Activated CD4-positive, alpha-beta T cell treated with anti-CD3 and anti-CD28 coated beads, Interleukin-2, amount 10 ng/mL, durations not matched to agents 24 days and 14 days (primary cell): ENCODE measurements at places on chromosomes 3 and 15. TPM values are rescaled to one million over a fixed set of nuclear protein-coding genes. Genes with fewer than 3 reads are reported as not detected.

Gene LDHAL6B
- total RNA-seq = not detected in 2 replicates

Gene NANOGP8
- not detected in 2 replicates for total RNA-seq

- no peaks in the 10 kb centered on the region for H3K36me3 ChIP-seq
- no peaks in the 10 kb centered on the region for H3K27me3 ChIP-seq
- H3K4me3 ChIP-seq = no peak overlapping the region
- DNase-seq = no peak
Observed at GRCh38 chr15:67724691-67725375, 100.5 kb upstream of the SKOR1 start.

- no peak overlapping the region for H3K4me3 ChIP-seq
- H3K4me1 ChIP-seq = no peaks in the 10 kb centered on the region
- H3K36me3 ChIP-seq = no peaks in the 10 kb centered on the region
- H3K27me3 ChIP-seq = peaks cover 3% of the 10 kb centered on the region
Observed at GRCh38 chr15:26125664-26126063, 262.5 kb upstream of the ATP10A start.

- H3K36me3 ChIP-seq = peaks cover 4% of the 10 kb centered on the region
- H3K27me3 ChIP-seq = no peaks in the 10 kb centered on the region
- H3K4me3 ChIP-seq = no peak overlapping the region
- no peak for DNase-seq
- H3K27ac ChIP-seq = no peak overlapping the region
- H3K4me1 ChIP-seq = peaks cover 3% of the 10 kb centered on the region
Observed at GRCh38 chr3:37112987-37113386, 61.4 kb downstream of the LRRFIP2 start.

DNA sequence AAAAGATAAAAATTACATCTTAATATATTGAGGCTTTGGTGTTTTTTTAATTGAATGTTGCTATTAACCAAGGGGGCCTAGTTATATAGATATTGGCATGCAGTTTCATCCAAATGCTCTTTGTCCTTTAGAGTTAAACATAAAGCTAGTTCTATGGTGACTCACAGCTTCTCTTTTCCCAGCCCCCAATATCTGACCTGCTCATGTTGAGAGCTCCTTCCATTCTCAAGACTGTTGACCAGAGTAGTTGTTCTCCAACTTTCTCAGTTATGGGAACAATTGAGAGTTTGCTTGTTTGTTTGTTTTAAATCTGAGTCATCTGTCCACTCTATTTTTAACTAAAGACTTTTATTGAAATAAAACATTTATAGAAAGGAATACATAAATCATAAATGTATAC lies 15.8 kb upstream of the RARB start:
- no peaks in the 10 kb centered on the region for H3K36me3 ChIP-seq
- no peak overlapping the region for H3K4me3 ChIP-seq
- no peak overlapping the region for H3K27ac ChIP-seq
- no peaks in the 10 kb centered on the region for H3K27me3 ChIP-seq
- no peak for DNase-seq

Gene BFSP2
- total RNA-seq = not detected in 2 replicates

DNA sequence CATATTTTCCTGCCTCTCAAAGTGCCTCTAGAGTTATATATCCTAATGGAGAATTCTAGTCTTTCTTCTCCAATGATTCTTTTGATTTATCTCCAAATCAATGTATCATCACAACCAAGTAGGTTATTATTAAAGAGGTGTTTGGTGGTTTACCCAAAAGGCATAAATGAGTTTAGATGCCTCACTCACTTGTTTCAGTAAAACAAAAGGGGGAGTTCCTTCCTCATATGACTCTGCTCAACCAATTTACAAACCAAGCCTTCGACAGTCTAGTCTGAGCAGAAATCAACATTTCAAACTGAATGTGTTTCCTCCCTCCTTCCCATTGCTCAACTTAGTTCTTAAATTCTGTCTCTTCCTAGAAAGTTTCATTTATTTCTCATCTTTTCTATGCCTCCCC lies 116.5 kb downstream of the TNIK start:
- DNase-seq = no peak
- H3K4me1 ChIP-seq = peaks cover 10% of the 10 kb centered on the region
- peaks cover 36% of the 10 kb centered on the region for H3K36me3 ChIP-seq
- no peak overlapping the region for H3K4me3 ChIP-seq
- no peak overlapping the region for H3K27ac ChIP-seq
- no peaks in the 10 kb centered on the region for H3K27me3 ChIP-seq

Gene CCNB2
- 38.6 and 39.2 TPM in 2 replicates for total RNA-seq

Gene CLDN11
- not detected in 2 replicates for total RNA-seq

GRCh38 chr15:69807721-69808120 lies 290.0 kb downstream of the TLE3 start:
- DNase-seq = no peak
- H3K27ac ChIP-seq = no peak overlapping the region
- H3K36me3 ChIP-seq = no peaks in the 10 kb centered on the region

DNA sequence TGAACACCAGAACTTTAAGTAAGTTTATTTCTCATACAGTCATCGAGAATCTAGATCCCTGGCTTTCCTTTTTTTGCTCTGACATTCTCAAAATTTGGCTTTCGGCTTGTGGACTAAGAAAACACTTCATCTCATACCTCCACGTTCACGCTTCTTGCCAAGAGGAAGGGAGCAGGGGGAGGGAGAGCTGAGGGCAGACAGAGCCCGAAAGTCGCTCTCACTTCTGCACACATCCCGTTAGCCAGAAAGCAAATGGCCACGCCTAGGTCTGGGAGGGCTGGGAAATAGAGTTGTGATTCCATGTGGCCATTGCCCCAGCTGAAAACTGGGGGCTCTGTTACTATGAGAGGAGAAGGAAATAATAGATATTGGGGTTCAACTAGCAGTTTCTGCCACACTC lies 57.3 kb downstream of the MAP6D1 start:
- peaks cover 8% of the 10 kb centered on the region for H3K4me1 ChIP-seq
- H3K27me3 ChIP-seq = no peaks in the 10 kb centered on the region
- no peak overlapping the region for H3K27ac ChIP-seq
- DNase-seq = no peak

- DNase-seq = peak; percentile 60
- no peak overlapping the region for H3K27ac ChIP-seq
- no peaks in the 10 kb centered on the region for H3K4me1 ChIP-seq
- no peaks in the 10 kb centered on the region for H3K36me3 ChIP-seq
- H3K4me3 ChIP-seq = no peak overlapping the region
- peaks cover 46% of the 10 kb centered on the region for H3K27me3 ChIP-seq
Observed at GRCh38 chr3:156449710-156450574, 105.0 kb downstream of the SSR3 start.

- no peak within 1 kb of the TSS for H3K4me3 ChIP-seq
- H3K27ac ChIP-seq = no peak within 1 kb of the TSS
- peaks cover 20% of the 10 kb centered on the region for H3K27me3 ChIP-seq
- H3K4me1 ChIP-seq = no peaks in the 10 kb centered on the region
Observed at GRCh38 chr15:51338496-51338895, at the start of gene CYP19A1. TSS of gene CYP19A1 (minus strand) at chr15:51338596. CDS start at chr15:51242912, 95,684 bp downstream.

Gene OR4M2
- total RNA-seq = not detected in 2 replicates

Gene APOD
- total RNA-seq = 1.8 and 2.6 TPM in 2 replicates

Gene BOC
- 1.4 and 1.9 TPM in 2 replicates for total RNA-seq

Gene CYP1A1
- 0.31 and 0.42 TPM in 2 replicates for total RNA-seq

DNA sequence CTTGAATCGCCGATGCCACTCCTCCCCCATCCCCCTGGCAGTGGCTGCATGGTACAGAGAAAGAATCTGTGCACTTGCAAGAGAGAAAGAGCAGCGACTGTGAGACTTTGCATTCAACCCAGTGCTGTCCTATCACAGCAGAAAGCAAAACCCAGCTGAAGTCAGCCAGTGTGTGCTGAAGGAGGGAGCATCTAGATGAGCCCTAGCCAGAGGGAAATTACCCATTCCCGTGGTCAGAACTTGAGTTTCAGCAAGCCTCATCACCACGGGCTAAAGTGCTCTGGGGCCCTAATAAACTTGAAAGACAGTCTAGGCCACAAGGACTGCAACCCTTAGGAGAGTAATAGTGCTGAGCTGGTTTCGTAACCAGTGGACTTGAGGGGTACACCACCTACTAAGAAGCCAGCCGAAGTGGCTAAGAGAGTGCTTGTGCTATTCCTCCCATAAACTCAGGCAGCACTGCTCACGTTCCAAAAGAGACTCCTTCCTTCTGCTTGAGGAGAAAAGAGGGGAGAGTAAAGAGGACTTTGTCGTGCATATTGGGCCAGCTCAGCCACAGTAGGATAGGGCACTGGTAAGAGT lies 15.2 kb upstream of the PIK3R4 start:
- no peak overlapping the region for H3K27ac ChIP-seq
- H3K4me1 ChIP-seq = peaks cover 9% of the 10 kb centered on the region
- H3K4me3 ChIP-seq = no peak overlapping the region
- DNase-seq = no peak
- peaks cover 24% of the 10 kb centered on the region for H3K27me3 ChIP-seq

GRCh38 chr3:45986303-45986982 lies 9.2 kb downstream of the FYCO1 start:
- DNase-seq = no peak
- H3K4me3 ChIP-seq = no peak overlapping the region

DNA sequence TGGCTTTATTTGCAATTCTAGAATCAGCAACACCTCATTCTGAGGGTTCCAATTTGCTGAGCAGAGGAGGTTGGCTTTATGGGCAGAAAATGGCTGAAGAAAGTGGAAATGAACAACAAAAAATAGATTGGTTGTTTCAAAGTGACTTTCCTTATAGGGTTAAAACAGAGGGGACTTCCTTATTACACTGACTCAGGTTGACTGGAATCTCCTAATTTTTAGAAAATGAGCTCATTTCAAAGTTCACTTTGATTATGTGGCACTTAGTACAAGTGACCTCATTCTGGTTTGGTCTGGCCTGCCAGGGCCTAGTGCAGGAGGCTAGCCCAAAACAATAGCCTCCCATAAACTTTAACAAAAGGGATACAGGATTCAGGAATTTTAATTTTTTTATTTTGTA lies 41.4 kb downstream of the NFKBIZ start:
- H3K4me3 ChIP-seq = no peak overlapping the region
- H3K4me1 ChIP-seq = peaks cover 6% of the 10 kb centered on the region
- H3K27ac ChIP-seq = no peak overlapping the region
- no peaks in the 10 kb centered on the region for H3K27me3 ChIP-seq

Gene PLS1
- total RNA-seq = 4.6 TPM in 2 replicates

Gene PLA2G4E
- not detected in 2 replicates for total RNA-seq

Gene CATSPER2
- 8.9 and 10.0 TPM in 2 replicates for total RNA-seq

Gene CLRN1
- total RNA-seq = not detected in 2 replicates

Gene MUSTN1
- total RNA-seq = 0.43 and 0.54 TPM in 2 replicates

Gene TMED3
- total RNA-seq = 53.9 and 54.3 TPM in 2 replicates

Gene DPPA2
- not detected in 2 replicates for total RNA-seq

GRCh38 chr3:162302983-162303624 lies 806.5 kb downstream of the OTOL1 start:
- no peak overlapping the region for H3K27ac ChIP-seq
- no peaks in the 10 kb centered on the region for H3K36me3 ChIP-seq
- H3K4me1 ChIP-seq = no peaks in the 10 kb centered on the region
- H3K4me3 ChIP-seq = no peak overlapping the region

- H3K27me3 ChIP-seq = peaks cover 54% of the 10 kb centered on the region
- no peaks in the 10 kb centered on the region for H3K36me3 ChIP-seq
- H3K4me1 ChIP-seq = peaks cover 3% of the 10 kb centered on the region
- no peak for DNase-seq
- H3K4me3 ChIP-seq = no peak overlapping the region
Observed at GRCh38 chr3:69737392-69737791, 1.9 kb upstream of the MITF start.

DNA sequence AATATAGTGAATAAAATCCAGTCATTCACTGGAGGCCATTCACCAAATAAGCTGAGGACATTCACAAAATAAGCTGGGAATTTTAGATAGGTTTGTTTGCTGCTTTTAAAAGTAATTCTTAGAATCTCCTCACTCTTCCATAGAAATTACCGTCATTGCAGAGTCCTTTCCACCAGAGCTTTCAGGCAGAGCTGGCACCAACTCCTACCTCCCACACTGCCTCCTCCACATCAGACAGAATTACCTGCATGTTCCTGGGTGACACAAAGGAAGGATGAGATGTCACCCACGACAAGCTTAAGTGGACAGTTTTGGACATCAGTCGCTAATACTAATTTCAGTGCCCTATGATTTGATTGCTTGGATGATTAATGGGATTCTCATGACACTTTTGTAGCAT lies 1113.2 kb downstream of the IGSF11 start:
- H3K36me3 ChIP-seq = no peaks in the 10 kb centered on the region
- no peak overlapping the region for H3K4me3 ChIP-seq
- no peaks in the 10 kb centered on the region for H3K4me1 ChIP-seq
- DNase-seq = no peak
- H3K27ac ChIP-seq = no peak overlapping the region

DNA sequence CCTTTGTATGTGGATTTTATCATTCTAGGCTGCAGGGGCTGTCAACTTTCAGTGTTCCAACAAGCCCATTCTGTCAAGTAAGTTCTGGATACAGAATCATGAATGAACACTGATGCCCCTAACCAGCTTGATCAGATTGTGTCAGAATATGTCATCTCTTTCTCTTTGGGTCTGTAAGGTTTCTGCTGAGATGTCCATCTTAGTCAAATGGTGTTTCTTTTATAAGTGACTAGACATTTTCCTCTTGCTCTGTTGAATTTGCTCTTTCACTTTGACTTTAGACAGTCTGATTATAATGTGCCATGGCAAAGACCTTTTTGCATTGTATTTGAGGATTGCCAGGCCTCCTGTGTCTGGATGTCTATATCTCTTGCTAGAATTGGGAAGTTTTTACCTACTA lies 660.9 kb upstream of the CBLB start:
- H3K27me3 ChIP-seq = no peaks in the 10 kb centered on the region
- H3K36me3 ChIP-seq = peaks cover 13% of the 10 kb centered on the region
- peak overlapping the region; percentile 31 for H3K27ac ChIP-seq
- no peak overlapping the region for H3K4me3 ChIP-seq
- DNase-seq = peak; percentile 31

Gene IL12A
- total RNA-seq = 0.21 and 0.59 TPM in 2 replicates

DNA sequence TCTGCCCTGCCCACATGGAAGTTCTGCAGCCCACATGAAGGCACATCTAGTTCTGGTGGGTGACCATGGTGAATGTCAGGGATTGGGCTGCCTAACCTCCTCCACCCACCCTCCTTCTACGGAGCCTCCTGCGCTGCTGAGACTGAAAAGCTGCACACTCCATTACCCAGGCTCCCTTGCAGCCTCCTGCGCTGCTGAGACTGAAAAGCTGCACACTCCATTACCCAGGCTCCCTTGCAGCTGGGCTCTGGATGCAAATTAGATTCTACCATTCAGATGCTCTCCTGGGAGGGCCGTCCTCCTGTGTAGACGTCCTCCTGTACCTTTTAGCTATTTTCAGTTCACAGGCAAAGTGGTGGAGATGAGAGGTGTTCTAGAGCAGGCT lies 32.1 kb downstream of the POMGNT2 start:
- peaks cover 4% of the 10 kb centered on the region for H3K27me3 ChIP-seq
- no peak overlapping the region for H3K4me3 ChIP-seq
- H3K27ac ChIP-seq = no peak overlapping the region
- DNase-seq = no peak
- peaks cover 6% of the 10 kb centered on the region for H3K36me3 ChIP-seq

- no peaks in the 10 kb centered on the region for H3K27me3 ChIP-seq
- H3K27ac ChIP-seq = no peak overlapping the region
- no peak overlapping the region for H3K4me3 ChIP-seq
- no peaks in the 10 kb centered on the region for H3K36me3 ChIP-seq
Observed at GRCh38 chr3:176816937-176817336, 380.3 kb downstream of the TBL1XR1 start.

- H3K27ac ChIP-seq = no peak overlapping the region
- H3K36me3 ChIP-seq = peaks cover 4% of the 10 kb centered on the region
- H3K4me1 ChIP-seq = peaks cover 22% of the 10 kb centered on the region
- DNase-seq = no peak
- H3K4me3 ChIP-seq = no peak overlapping the region
- no peaks in the 10 kb centered on the region for H3K27me3 ChIP-seq
Observed at GRCh38 chr15:41238100-41238499, 7.0 kb downstream of the CHP1 start.

Gene GAP43
- not detected in 2 replicates for total RNA-seq
